AG09309 (cell line): ENCODE measurements at places on chromosomes 11 and 22.

- no peak for DNase-seq
Measured at GRCh38 chr11:61362542-61362875, 335 bp downstream of the TMEM138 start.

DNA sequence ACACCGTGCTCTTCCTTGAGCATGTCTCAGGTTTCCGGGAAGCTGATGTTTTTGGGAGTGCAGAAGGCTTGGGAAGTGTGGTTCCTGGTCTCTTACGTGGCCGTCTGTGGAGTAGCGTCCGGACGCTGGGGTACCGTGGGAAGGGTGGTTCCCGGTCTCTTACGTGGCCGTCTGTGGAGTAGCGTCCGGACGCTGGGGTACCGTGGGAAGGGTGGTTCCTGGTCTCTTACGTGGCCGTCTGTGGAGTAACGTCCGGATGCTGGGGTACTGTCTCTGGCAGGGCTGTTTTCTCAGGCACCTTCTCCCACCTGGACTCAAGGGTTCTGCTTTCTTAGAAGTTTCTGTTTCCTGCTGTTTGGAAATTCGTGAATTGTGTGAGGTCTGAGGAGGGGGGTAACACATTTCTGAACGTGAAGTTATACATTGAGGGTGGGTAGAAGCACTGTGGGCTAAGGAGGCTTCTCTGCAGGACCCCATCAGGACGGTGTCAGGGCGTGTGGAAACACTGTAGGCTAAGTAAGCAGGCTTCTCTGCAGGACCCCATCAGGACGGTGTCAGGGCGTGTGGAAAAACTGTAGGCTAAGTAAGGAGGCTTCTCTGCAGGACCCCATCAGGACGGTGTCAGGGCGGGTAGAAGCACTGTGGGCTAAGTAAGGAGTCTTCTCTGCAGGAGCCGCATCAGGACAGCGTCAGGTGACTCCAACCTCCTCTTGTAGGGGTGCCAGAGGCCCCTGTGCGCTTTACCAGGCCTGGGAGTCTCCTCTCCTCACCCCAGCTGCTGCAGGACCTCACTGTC is 5.3 kb upstream of the IFITM3 start:
- no peak for DNase-seq

DNA sequence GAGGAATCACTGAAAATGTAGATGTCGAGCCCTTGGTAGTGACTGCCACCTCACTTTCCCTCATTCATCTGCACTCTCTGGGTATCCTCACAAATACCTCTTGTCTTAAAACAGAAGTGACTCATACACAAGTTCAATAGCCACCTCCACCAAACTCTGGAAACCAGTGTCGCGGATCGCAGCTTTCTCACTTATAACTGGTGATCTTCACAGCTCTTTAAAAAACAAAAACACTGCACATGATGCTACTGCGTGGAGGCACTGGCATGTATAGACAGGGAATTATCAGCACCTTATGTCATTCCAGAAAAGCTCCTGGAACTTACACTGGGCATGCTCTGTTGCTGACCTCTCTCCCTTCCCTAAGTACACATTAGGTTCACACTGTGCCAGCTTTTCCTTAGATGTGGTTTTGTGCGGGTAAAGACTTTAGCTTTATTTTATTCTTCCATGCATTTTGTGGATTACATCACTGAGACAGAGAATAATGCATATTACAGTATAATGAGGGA is 425.5 kb upstream of the CADM1 start:
- no peak for DNase-seq

DNA sequence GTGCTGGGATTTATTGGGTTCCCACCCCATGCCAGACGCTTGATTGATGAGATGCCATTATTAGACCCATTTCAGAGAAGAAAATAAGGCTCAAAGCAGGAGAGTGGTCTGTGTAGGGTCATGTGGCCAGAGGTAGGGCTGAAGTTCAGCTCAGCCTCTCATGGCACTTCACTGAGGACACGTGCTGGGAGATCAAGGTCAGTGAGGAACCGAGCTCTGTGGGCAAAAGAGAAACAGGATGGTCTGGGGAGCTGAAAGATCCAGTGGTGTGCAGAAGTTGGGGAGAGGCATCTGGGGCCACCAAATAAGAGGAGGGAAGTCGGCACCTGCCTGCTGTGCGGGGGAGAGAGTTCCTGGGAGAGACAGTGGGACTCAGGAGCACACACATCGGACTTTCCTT is 19.6 kb downstream of the RHOD start:
- DNase-seq = no peak

GRCh38 chr11:105491394-105491793 is 118.5 kb upstream of the GRIA4 start:
- no peak for DNase-seq

DNA sequence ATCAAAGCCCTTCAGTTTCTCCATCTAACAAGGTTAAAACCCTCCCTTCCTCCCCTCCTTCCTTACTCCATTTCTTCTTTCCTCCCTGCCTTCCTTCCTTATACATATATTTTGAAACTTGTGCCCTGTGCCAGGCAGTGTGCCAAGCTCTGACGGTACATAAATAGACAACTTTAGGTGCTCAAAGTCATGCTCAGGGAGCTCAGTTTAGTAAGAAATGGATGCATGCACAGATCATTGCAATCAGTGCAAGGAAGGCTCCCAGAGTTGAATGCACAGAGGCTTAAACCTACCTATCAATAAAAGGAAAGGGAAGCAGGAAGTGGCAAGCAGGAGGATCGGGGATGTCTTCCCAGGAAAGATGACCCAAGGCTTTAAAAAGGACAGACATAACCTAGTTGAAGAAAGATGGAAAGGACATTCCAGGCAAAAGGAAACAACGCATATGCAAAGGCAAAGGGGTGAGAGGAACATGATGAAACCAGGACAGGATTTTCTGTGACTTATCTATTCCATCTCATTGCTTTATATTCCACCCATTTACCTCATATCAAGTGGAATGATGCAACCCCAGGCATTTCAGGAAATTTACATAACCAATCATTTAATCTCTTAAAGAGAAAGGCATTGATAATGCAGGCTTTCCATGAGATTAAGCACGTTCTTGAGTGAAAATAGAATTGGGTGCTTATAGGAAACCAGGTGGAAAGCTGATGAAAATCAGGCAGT is 13.2 kb downstream of the FZD4 start:
- DNase-seq = no peak

GRCh38 chr11:17014321-17014832 is at the start of gene PLEKHA7:
PLEKHA7 (minus strand) TSS chr11:17014414; CDS start chr11:17014401, 13 bp downstream.
- no peak for DNase-seq

DNA sequence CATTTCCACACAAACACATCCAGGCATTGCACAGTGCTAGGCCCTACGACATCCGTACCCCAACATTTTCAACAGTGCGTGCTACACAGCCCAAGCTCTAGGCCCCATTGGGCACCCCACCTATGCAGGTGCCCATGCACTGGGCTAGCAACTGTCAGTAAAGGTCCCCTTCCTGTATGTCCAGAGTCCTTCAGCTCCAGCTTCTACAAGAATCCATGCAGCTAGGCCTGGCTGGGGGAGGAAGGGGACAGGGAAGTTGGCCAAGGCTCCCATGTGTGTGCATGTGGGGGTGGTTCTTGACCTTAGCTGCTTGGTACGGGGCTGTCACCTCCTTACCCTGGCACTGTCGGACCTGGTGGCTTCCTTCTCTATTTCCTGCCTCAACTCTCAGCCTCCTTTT is 1.3 kb downstream of the B3GAT1 start:
- no peak for DNase-seq
